ENCODE measurements at places on chromosomes 7 and 10.

DNA sequence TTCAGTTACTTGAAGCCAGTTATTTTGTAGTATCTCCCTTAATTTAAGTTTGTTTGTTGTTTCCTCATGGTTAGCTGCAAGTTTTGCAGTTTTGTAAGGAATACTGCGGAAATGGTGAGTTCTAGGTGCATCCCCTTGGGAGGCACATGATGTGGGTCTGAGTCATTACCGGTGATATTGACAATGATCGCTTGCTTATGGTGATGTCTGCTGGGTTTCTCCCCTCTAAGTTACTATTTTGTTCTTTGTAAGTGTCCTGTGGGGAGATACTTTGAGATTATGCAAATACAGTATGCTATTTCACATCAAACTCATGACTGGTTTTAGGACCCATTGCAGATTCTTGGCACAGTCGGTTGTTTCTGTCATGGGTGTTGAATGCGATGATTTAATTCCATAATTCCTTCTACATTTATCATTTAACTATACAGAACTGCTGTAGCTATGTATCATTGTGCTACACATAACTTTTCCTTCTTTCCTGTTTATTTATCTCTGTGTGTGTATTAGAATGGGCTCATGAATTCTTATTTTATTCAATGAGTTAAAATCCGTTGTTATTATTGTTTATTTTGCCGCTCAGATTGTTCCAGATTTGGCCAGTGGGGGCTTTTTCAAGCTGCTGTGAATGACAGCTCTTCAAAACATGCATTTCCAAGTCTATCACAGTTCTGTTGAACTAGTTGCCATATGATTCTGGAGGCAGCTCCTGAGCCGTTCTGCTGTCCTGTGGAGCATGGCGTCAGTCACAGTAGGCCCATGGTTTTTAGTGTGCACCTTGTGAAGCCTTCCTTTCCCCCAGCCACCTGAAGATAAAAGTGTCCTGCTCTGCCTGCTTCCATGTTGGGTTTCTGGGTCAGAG, 18.4 kb downstream of the TSPAN14 start:
- no peak for DNase-seq

GRCh38 chr7:51611937-51612336, 295.3 kb upstream of the COBL start:
- DNase-seq = no peak

GRCh38 chr10:79067241-79068202, 1.2 kb upstream of the ZMIZ1 start:
- peak; percentile 76 for DNase-seq

DNA sequence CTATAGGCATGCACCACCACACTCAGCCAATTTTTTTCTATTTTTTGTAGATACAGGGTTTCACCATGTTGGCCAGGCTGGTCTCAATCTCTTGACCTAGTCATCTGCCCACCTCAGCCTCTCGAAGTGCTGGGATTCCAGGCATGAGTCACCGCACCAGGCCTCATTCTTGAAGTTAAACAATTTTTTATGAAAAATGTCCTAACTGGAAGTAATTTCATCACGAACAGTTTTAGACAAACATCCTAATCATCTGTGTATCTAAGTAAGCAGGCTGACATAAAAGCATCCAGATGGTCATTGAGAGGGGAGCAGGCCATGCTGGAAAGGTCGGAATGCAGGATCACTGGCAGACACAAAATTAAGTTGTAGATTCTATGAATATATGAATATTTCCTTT, 269.1 kb downstream of the ZMYND11 start:
- DNase-seq = no peak

DNA sequence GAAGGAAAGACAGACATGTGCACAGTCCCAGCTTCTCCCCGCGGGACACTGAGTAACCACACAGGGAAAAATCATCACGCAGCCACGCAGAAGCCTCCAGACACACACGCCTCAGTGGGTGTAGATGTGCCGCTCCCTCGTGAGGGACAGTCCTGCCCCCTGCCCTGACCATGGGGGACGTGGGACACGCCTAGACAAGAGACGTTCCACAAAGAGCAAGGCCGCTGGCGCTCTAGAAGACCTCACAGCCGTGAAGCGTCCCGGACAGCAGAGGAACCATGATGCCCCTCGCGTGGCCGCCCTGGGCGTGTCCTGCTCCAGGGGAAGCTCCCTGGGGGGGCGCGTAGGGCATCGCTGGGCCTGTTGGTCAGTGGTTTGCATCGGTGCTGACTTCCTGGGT, 210.8 kb downstream of the DNAJB6 start:
- no peak for DNase-seq

DNA sequence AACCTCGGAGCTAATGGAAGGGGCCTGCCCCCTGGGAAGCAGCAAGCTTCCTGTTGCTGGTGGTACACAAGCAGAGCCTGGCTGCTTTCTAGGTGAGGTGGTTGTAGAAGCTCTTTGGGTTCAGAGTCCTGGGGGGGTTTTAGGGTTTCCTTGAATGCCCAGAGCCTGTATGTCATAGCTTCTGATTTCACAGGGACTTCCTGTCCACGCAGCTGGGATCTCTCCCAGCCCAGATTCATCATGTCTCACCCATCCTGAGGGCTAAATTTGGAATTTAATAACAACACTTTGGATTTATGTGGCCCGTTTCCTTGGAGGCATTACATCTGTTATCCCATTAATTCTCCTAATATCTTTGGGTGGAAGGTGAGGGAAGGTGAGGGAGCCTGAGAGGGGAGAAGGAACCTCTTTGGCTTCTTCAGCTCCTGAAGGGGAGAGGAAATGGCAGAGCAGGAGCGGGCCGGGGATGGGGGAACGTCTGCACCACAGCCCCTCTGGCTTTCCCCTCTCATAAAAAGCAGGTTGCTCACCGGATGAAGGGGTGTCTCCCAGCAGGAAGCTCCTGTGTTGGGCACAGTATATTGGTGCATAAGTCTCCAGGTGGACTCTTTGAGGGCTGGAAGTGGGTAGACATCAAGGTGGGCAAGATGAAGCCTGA, 19.7 kb downstream of the RPS24 start:
- DNase-seq = no peak

- DNase-seq = no peak
These were observed 6.7 kb downstream of the PON3 start for GRCh38 chr7:95389516-95389915.

GRCh38 chr10:6542999-6543430, 37.1 kb downstream of the PRKCQ start:
- peak; percentile 6 for DNase-seq

DNA sequence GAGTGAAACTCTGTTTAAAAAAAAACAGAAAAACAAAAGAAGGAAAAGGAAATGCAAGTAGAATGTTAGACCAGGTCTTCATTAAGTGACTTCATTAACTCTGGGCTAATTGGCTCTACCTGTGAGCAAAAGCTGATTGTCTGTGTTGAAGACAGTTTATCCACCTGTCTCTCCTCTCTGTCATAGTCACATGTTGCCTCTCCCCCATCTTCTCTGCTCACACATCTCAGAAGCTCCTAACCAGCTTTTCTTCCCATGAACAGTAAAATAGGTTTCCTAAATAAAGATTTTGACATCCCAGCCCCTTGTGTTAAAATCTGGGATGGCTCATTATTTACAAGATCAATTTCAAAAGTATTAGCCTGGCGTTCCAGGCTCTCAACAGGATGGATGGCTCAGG, 222.7 kb downstream of the CACNB2 start:
- DNase-seq = no peak

- peak; percentile 70 for DNase-seq
These were observed 12.6 kb downstream of the GTF2IRD1 start for GRCh38 chr7:74466196-74466813.

DNA sequence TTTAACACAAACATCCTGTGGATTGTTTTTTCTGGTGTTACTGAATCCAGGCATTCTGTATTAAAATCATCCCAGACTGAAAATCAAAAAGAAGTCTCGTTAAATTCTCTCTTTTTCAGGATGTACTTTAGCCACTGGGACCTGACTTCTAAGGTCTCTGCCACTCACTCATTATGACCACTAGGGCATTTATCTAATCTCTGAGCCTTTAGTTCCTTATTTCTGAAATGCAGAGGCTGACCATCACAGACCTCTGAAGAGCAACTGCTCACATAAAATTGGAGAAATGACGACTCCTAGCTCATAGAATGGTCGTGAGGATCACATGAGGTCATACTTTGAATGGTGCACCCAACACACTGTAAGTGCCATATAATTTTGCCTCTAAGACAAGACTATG, 63.2 kb downstream of the KCNMA1 start:
- DNase-seq = no peak

- DNase-seq = no peak
These were observed 83.5 kb upstream of the NEUROD6 start for GRCh38 chr7:31423994-31424393.

DNA sequence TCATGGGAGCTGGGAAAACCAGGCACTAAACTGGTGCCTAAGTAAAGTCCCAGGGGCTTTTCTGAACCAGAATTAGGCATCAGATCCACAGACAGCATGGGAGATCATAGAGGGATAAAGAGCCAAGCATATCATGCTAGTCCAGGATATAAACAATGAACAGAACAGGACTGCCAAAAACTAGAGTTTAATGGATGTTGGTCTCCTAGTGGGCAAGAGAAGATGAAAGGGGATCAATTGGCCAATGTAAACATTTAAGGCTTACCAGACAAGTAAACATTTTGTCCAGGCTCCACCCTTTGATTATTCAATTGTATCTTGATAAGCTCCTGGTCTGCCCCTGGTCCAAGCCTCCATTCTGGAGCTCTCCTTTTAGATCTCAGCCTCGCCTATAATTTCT, 18.9 kb downstream of the MACC1 start:
- DNase-seq = no peak

DNA sequence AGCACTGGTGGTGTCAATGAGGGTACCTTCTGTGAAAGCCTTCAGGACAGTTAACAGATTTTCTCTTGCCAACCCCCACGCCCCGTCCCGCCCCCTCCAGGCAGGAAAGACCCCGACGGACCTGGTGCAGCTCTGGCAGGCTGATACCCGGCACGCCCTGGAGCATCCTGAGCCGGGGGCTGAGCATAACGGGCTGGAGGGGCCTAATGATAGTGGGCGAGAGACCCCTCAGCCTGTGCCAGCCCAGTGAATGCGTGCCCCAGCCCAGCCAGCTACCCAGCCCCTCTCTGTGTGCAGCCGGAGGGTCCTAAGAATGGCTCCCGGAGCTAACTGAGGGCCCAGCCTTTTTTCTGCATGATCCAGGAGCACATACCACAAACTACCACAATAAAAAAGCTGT, 713 bp upstream of the HOGA1 start:
- no peak for DNase-seq

GRCh38 chr7:157668221-157668883, 331.5 kb downstream of the DNAJB6 start:
- no peak for DNase-seq

DNA sequence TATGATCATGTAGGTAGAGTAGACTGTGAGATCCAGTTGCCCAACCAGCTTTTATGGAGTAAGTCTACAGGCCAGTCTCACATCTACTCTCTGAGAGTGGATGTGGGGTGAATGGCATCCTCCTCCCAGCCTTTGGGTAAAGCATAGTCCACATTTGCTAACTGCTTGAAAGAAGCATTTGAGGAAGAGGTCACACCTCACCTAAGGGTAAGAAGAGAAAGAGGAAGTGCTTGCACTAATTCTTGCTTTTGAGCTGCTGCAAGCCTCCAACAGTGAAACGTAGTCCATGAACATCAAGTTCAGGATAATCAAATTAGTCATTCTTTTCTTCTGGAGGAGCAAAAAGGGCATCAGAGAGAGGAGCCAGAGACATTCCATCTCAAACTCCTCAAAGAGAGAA, 93.9 kb upstream of the AGR3 start:
- no peak for DNase-seq

DNA sequence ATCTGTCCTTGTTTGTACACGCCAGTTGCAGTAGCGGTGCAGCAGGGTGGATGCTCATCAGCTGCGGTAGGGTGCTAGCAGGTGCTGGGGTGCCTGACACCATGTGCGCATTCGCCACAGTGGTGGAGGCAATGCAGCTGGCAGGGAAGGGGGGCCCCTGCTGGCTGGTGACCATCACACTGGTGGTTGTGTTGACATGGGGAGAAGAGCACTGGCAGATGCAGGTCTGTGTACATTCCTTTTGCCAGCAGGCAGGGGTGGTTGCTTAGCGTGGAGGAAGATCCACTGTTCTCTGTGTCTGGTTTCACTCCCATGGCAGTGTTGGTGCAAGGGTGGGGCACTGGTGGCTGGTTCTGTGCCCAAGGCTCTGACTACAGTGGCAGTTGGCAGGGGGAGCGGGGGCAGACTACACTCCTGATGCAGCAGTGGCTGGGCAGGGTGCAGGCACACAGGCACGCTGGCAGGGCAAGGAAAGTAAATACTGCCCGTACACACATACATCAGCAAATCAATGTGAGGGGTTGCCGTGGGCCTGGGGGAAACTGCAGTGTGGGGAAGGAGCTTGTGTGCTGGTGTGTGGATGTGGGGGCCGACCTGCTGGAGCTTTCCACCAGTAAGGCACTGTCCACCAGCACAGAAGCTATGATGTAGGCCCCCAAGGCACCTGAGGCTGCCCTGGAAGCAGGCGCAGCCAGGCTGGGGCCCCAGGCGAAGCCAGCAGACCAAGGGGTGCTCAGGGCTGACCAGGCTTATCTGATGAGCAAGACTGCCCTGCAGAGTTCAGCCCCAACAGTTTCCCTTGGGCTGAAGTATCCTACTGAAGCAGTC, 87.2 kb upstream of the UNC5B start:
- DNase-seq = no peak

DNA sequence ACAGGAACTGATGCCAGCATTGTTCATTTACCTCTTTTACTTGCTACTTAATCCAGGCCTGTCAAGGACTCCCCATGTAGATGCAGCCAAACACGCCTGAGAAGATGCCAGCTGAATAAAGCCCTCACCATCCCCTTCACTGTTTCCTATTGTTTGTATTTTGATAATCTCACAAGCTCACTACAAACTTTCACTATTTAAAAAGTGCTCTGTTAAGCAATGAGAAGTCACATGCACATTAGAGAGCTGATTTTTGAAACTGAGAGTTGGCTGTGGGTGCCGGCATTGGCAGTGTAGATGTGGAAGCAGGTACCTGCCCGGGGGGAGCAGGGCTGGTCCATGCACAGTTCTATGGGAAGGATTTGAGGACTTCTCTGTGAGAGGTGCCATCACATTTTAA, 169.8 kb upstream of the GRB10 start:
- no peak for DNase-seq

GRCh38 chr7:102897856-102898531, 14.8 kb upstream of the LRRC17 start:
- DNase-seq = no peak

- DNase-seq = no peak
These were observed 15.6 kb upstream of the PARP12 start for GRCh38 chr7:140078392-140078791.

All from SW480 (cell line).